ENCODE measurements at places on chromosomes 3 and 15. TPM values are rescaled to one million over a fixed set of nuclear protein-coding genes. Genes with fewer than 3 reads are reported as not detected.
A peak's percentile ranks its signal among the peaks of the same experiment; 100 is the strongest.

Gene CHDH
- polyA plus RNA-seq: not detected

Gene FBN1
- polyA plus RNA-seq: not detected

Gene WDR93
- not detected for polyA plus RNA-seq

Gene XCR1
- 0.05 TPM for polyA plus RNA-seq

DNA sequence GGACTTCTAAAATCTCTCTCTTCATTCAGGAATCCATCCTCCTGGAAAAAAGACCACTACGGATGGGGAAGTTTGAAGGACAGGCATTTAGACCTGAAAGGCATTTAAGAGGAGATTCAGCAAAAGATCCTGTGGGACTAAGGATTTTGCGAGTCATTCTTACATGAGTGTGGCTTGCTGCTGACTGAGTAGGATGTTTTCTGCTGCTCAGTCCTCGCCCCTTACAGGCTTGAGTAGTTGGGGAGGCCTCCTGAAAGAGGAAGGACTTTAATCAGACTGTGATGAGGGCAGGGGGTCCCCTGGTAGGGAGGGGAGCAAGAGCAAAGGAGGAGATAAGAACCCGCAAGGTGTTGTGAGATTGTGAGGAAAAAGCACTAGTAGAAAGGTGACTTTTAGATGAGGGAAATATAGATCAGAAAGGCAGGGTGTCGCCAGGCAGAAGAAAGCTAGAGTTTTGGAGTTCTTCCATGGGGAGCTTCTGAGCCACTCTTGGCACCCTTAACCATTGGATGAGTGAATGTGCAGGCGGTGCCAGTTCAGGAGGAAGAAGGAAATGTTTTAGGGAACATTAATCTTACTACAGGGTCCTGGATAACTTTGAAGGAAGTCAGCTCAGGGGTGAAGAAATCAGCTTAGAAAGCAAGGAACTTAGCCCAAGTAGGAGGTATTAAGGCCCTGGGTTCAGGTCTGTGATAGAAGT, 171.1 kb downstream of the RORA start:
- no peak for DNase-seq

GRCh38 chr3:34016925-34017587, 218.6 kb downstream of the PDCD6IP start:
- DNase-seq: no peak

DNA sequence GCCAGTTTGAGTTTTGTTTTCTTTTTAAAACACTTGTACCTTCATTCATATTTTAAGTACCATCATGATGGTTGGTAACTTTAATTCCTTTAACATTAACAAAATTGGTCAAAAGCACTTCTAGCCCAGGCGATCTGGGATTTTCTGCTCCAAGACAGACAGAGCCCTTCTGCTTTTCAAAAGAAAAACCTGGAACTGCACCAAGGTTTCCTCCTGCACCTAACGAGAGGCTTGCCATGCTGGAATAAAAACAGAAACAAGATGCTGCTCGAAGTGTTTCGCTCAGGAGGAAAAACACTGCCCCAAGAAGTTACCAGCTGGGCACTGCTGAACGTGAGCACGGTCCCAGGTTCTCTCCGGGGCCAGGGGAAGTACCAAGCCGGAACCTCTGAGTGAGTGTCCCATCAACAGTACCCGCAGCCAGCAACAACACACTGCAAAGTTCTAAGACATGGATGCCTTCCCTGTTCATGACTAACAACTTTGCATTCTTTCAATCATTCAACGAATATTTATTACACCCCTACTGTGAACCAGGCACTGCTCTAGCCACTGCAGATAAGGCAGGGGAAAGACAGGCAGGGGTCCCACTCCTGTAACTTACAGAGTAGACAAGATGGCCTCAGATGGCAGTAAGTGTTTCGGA, 98.8 kb downstream of the XXYLT1 start:
- peak; percentile 47 for DNase-seq

DNA sequence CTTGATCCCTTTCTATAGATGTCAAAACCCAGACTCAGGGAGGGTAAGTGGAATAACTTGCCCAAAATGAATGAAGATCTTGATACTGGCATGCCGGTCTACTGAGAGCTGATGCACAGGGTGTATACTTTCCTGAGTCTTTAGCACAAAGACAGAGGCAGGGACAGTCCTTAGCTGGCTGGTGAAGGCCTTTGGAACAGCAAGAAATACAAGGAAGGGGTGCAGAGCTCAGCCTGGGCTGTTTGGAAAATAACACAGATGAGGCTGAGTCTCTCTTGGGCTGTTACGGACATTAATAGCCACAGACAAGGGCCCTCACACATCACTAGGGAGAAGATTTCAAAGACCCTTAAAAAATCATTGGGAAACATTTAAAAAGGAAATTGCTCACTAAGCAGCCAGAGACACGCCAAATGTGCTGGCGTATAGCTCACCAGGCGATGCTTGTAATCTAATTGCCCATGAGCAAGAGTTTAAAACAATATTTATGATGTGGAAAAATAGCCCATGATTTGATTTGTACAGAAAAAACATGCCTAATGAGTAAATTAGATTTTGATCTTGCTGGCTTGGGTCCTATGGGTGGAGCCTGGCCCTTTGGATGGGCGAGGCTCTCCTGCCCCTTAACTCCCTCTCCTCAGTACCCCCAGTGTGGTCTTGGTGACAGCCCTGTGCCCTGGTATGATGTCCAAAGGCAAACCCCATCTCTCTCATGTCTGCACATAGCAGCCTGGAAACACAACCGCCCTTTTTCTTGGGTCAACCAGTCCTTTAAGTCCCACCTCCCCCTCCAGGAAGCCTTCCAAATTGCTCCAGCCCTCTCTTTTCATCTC, 81.8 kb upstream of the MRPS22 start:
- DNase-seq: no peak
